Natural killer cell (primary cell): ENCODE measurements at places on chromosomes 13 and 19.

DNA sequence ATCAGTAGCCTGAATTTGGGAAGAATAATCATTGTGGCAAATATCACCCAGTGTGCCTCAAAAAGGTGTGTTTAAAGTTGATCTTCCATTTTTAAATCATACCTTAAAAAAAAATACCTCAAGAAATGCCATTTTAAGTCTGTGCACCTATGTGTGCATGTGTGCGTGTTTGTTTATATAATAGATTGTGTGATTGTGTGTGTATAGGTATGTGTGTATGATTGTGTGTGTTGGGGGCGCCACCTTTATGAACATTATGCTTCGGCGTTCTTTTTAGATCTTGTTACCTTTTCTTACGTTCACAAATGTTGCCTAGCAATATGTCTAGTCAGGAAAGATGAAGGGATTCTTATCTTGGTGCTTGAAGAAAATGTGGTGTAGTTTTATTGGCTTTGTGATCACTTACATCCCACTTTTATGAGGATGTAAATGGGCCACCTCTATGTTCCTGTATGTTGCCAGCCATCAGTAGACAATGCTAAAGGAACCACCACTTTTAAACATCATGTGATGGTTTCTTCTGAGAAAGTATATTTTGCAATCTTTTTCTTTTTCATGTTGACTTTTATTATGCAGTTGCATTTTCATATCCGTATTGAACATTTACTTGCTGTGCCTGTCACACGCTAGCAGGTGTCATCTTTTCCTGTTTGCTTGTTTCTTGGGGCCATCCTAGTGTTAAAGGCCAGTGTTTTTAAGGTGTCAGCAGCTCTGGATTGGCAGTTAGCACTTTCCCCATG is 2.2 kb upstream of the IRS2 start:
- DNase-seq = no peak

DNA sequence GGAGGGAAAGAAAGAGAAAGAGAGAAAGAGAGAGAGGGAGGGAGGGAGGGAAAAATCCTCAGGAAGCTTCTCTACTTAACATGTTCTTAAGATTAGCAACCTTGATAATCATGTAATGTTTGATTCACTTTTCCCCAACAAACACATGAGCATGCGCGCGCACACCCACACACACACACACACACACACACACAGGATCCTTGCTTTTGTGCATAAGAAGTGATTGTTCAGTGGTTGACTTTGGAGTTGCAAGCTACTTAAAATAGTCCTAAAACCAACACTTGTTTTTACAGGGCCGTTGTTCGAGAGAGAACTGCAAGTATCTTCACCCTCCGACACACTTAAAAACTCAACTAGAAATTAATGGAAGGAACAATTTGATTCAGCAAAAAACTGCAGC is 100.0 kb upstream of the RAP2A start:
- no peak for DNase-seq

DNA sequence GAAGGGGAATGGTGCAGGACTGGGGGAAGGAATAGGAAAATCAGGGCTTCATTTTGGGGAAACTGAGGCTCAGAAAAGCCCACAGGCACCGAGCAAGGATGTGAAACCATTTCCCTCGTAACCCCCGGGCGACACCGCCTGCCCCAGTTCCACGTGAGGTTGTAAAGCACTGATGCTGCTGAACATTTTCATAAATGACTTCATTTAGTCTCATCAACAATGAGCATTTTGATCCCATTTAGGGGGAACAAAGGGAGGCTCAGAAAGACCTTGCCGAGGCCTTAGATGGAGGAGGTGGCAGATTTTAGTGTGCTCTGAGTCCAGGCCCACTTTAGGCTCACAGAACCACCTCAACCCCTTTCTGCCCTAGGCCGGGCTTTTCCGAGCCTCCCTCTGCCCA is 20.5 kb upstream of the FBXO27 start:
- DNase-seq = no peak

GRCh38 chr19:55027472-55028337 is 10.4 kb downstream of the GP6 start:
- DNase-seq = no peak

DNA sequence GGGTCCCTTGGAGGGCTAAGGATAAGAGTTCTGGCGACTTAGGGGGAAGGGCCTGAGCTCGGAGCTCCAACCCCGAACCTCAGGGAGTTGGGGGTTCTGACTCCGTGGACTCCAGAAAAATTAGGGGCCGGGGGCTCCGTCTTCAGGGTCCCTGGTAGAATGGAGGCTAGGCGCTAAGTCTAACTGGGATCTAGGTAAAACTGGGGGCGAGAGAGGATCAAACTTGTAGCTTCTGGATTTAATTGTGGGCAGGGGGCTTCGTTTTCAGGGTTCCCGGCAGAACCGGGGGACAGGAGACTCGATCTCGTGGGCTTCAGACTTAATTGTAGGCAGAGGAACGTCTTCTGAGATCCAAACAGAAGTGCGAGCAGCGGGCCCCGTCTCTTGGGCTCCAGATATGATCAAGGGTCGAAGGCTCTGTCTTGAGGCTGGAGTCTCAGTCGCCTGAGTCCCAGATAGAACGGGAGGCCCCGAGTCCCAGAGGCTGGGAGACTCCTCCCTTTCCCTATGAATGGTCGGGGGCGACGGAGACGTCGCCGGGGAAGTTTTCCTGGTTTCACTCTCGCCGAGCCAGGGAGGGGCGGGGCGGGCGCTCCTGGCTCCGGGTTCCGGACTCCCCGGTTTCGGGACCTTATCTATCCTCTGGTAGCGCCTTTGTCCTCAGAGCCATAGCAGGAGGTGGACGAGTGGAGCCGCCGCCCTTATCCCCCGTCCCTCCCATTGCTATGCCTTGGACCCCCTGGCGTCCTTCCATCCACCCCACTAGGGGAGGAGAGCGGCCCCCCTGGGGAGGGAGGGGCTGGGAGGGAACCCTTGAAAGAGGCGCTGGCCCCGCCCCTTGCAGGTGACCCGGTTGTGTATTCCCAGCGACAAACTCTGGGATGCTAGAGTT is 1.3 kb downstream of the NECTIN2 start:
- no peak for DNase-seq

DNA sequence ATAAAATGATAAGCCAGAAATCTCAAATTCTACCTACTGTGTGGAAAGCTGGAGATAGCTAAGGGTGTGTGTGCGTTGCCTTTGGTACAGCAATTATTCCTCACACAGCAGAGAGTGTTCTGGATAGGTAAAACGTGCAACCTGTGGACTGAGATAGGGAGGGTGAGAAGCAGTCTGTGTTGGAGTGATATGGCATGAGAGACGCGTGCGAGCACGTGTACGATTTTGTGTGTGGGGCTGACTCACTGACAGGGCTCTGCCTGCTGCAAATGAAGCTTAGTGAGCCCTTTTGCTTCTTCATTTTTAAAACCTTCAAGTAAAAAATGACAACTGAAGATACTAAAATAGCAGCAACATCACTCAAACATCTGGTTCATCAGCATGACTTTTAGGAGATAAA is 35.7 kb upstream of the SLC10A2 start:
- DNase-seq = no peak

DNA sequence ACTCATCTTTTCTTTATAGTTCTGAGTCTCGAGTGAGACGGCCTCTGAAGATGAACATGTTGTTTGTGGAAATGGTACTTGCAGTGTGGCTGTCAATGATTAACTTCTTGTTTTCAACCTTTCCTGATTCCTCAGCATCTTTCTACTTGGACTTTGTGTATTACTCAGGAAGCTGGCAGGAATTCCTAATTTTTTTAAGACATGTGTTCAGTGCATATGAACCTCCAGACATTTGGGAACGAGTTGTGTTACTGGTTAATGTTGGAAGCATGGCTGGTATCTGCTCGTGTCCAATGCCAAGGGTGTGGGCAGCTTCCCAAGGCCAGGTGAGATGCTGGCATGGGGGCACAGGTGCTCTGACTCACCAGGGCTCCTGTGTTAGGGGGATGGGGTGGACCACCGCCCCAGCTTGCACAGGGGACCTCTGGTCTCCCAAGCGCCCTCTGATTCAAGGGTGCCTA is 61.1 kb upstream of the MCF2L start:
- no peak for DNase-seq

DNA sequence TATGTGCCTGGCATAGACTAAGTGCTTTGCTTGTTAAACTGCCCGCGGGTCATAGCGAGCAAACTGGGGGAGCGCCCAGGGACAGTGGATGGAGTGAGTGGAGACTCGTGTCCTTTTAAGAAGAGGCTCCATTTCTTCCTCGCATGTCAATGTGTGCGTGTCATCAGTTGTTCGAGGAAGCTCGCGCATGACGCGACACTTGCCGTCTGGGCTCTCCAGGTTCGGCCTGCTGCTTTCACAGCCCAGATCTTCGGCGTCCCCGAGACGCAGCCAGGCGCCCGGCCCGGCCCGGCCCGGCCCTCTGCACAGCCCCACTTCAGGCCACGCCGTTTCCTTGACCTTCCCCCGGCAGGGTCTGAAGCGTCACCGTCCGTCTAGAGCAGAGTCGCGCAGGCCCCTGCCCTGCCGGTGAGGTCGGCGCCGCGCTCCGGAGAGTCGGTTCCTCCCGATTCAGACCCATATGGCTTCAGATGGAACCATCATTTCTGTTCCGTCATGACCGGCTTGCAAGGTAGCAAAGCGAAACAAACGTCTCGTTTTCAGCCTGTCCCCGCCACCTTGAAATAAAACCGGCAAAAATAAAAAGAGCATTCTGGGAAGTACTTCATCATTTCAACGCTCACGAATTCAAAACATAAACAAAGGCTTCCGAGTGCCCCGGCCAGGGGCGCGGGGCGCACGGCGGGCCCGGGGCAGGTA is 599 bp upstream of the ARHGEF7 start:
- DNase-seq = no peak

DNA sequence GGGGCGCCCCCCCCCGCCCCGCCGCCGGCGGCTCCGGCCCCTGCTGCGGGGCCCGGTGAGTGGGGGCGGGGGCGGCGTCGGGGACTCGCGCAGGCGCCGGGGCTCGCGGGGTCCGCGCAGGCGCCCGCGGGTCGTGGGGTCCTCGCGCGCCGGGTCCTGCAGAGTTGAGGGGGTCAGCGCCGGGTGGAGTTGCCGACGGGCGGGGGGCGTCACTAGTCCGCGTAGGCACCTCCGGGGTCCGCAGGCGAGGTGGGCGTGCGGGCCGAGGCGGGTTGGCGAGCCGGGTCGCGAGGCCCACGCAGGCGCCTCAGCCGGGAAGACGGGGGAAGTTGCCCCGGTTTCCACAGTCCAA is 365 bp downstream of the PPP6R1 start:
- no peak for DNase-seq

DNA sequence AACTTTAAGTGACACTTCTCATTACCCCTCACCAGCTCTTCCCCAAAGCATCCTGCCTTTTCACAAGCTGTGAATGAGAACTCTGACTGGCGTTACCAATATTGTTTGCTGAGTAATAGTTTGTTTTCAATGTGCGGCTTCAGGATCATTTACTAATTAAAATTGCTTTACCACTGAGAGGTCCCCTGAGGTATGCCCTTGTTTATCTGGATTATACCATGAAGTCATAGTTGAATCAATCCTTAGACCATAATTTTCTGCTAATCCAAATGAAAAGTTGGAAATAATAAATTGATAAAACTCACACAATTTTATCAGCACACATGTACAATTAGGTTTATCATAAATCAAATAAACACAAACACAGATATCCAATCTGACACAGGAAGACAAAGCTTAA is 568.8 kb downstream of the PCDH9 start:
- no peak for DNase-seq

- DNase-seq = no peak
These were observed 560.2 kb downstream of the UQCRFS1 start for GRCh38 chr19:28652765-28653164.

DNA sequence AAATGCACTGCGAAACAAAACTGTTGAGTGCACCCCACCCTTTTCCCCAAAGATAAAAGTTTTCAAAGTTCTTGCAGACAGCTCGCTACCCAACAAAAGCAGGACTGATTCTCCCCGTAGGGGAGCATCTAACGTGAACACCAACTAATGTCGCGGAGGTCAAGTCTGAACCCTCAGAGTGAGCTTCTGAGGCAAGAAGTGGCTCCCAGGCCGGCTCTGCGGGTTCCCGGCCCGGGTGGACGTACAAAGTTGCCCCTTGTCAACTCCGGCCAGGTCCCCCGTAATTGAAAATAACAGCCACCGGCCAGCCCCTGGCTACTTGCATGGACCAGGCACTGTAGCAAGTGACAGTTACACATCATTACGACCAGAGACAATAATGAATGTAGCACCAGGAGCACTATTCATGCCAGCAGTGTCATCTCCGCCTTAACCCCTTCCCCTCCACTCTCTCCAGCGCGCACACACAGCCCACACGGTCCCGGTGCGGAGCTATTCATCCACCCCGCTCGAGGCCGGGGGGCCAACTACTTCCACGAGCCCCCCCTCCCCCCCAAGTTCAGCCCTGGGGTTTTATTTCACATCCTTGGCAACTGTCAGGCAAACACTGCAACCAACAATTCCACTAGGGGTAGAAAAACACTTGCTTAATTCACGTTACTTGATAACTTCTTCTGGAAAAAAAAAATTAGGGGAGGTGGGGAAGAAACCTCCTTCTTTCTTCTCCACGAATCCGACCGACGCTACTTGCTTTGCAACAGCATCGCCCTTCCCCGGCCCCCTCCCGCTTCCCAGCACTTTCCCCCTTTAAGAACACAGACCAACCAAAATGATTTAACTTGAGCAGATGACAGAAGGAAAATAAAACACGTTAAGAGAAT is 1.2 kb downstream of the KLF12 start:
- peak; percentile 47 for DNase-seq

GRCh38 chr13:46479283-46479682 is 73.7 kb upstream of the LRCH1 start:
- DNase-seq = no peak

DNA sequence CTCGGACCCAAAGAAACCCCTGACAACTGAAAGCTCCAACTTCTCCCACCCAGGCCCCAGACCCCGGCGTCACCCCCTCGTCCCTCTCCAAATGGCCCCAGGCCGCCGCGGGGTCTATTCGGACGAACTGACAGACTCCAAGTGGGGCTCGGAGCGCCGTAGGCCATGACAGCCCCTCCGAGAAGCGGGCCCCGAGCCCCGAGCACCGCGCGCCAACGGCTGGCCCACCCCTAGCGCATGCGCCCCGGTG is 360 bp downstream of the DDX39A start:
- no peak for DNase-seq

GRCh38 chr13:78309497-78310180 is 293.7 kb downstream of the POU4F1 start:
- no peak for DNase-seq

DNA sequence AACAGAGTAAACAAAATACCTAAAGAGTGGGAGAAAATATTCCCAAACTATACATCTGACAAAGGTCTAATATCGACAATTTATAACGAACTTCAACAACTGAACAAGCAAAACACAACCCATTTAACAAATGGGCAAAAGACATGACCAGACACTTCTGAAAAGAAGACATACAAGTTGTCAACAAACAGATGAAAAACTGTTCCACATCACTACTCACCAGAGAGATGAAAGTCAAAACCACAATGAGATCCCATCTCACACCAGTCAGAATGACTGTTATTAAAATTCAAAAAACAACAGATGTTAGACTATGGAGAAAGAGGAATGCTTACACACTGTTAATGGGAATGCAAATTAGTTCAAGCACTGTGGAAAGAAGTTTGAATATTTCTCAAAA is 233.8 kb upstream of the EDNRB start:
- DNase-seq = no peak

DNA sequence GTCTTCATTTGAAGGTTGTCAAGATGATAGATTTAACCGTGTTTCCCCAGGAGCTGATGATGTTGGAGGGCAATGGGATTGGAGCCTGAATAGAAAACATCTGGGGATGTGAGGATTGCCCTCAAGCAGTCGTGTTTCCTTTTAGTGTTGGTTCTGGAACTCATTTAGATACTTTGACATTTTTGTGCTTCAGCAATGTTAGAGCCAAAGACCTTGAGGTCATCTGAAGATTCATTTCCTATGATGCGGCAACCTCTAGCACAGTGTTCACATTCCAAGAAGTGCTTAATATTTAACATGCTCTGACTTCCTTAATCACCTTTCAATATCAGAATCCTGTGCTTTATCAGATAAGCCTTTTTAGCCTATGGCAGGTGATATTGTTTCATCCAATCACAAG is 82.7 kb downstream of the SLC10A2 start:
- DNase-seq = no peak
